ENCODE measurements at places on chromosomes 5 and 9.

- DNase-seq = no peak
Measured at GRCh38 chr5:179905161-179905560, 2.5 kb downstream of the TBC1D9B start.

GRCh38 chr9:89444274-89444673, 53.6 kb downstream of the SEMA4D start:
- no peak for DNase-seq

DNA sequence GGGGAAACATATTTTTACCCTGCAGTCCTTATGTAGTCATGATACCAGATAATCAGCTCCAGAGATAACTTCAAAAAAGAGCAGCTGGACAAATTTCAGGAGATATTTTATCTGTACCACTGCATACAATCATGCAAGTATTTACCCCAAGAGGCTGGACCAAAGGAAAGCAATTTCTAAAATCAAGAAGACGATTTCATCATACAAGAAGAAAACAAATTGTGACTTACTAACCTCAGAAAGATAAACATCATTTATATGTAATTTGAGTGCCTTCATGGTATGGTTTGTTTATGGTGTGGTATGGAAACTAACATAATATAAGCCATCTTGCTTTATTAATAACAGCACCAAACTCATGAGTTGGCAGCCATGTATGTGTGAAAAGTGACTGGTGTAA, 603.6 kb downstream of the PSAT1 start:
- DNase-seq = no peak

- no peak for DNase-seq
Measured at GRCh38 chr9:120571443-120572257, 8.3 kb downstream of the CDK5RAP2 start.

DNA sequence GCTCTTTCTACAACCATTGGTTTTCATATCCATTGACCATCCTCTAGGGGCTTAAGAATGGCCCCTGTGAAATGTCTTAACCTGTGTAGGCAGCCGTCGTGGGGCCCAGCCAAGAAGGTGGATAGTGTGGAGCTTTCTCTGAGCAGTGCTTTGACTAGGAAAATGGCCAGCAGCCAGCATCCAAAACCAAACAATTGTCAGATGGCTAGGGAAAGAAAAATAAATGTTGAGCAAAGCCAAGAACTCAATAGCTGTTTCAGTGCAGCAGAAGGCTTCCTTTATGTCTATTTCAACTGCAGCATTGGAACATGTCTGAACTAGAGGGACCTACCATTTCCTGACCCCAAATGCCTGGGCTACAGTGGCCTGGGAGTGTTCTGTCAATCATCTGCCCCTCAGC, 374.9 kb downstream of the TLE4 start:
- no peak for DNase-seq

DNA sequence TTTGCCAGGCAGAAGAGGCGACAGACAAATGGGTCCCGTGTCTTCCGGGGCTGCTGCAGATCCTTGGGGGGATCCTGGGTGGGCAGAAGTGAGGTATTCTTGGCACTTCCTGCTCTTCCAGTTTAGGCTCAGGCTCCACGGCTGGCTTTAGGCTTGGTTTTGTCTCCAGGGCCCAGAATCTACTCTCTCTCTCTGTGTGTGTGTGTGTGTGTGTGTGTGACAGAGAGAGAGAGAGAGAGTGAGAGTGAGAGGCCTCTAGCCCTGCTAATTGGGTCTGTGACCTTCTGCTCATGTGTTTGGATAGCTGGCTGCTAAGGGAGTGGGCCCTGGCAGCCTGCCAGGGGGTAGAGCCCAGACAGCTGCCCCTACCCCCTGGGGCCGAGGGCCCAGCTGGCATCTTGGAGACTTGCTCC, 39.3 kb downstream of the CRB2 start:
- no peak for DNase-seq

DNA sequence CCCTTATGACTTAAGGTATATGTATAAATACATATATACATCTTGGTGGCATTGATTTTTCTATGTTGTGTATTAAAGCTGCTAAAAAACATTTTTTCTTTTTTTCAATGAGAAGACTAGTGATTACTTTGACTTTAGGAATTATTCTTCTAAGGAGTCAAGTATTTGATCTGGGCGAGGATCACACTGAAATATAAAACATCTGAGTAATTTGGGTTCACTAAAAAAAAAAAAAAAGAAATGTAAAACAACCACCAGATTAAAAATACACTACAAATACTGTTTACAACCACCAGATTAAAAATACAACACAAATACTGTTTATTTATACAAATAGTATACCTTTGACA, 9.0 kb downstream of the UBAP1 start:
- no peak for DNase-seq

GRCh38 chr5:74085186-74085585, 459.2 kb downstream of the ARHGEF28 start:
- DNase-seq = no peak

GRCh38 chr9:17019398-17019797, 115.4 kb upstream of the CNTLN start:
- DNase-seq = no peak

DNA sequence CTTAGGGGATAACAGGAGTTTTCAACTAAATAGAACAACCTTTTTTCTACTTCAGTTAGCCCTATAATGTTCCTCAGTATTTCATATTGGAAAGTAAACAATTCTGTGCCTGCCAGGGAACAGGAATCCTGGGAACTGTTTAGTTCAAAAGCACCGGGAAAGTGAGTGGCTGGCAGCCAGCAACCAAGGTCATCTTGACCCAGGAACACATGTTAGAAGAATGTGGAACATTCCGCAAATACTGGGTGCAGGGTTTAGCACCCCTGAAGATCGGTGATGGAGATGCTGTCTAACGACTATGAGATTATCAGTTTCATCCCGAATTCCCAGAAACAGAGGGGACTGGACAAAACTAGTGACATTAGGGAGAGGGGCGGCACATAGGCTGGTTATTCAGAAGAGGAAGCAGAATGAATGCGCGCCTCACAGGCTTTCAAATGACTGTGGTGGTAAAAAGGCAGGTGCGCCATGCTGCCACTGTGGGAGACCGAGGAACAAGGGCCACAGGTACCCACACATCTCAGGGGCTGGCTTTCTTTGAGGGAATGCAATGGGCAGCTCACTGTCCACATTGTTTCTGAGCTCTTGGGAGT, 51.2 kb downstream of the IPPK start:
- DNase-seq = no peak

DNA sequence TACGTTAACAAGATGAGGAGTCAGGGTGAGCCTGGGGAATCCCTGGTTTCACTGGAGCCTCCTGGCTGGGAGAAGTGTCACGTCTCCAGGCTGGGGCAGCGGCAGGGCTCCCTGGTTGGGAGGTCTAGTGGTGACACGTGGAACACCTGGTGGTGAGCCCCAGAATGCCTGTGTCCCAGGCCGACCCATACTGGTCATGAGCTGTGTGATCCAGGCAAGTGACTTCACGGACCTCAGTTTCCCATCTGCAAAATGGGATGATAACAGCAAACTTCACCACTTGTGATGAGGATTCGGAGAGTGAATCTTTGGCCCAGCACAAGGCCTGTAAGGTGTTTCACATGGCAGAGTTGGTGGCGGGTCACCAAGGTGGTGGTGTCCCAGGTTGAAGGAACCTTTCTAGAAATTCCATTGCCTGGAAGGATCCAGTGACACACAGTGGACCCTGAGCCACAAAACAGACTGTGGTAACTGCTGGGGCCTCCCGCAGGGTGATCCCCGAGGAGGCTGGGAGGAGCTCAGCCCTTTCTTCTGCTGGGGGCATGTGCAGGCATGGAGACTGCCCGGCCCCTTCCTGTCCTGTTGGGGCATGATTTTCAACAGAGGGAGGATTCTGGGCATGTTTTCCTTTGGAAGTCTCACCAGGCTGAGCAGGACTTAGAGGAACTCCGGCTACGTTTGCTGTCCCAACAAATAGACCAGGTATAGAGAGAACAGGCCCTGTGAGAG, 153.9 kb upstream of the IER5L start:
- no peak for DNase-seq

DNA sequence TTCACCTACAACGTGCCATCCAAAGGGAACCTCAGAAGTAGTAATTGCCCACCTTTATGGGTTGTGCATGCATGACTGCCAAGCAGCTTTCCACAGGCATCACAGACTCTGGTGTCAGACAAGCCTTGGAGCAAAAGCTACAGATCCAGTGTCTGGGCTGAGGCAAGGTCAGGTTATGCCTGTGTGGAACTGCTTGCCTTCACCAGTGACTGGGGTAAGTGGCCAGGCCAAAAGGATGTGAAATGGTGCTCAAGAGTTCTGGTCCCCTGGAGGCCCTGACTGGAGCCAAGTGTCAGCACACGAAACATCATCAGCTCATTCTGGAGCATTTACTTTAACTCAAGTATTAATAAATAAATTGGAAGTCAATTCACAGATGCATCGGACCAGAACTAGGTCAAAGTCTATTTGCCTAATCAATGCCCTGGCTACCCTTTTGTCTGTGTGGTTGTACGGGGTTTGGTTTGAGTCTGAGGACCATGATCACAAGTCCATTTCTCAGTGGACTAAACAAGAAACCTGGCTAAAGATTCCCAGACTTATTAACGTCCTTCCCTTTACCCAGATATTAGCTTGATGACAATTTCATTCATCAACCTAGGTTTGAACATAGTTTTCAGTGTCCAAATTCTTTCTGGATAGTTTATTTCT, 41.5 kb upstream of the ZBED3 start:
- no peak for DNase-seq

DNA sequence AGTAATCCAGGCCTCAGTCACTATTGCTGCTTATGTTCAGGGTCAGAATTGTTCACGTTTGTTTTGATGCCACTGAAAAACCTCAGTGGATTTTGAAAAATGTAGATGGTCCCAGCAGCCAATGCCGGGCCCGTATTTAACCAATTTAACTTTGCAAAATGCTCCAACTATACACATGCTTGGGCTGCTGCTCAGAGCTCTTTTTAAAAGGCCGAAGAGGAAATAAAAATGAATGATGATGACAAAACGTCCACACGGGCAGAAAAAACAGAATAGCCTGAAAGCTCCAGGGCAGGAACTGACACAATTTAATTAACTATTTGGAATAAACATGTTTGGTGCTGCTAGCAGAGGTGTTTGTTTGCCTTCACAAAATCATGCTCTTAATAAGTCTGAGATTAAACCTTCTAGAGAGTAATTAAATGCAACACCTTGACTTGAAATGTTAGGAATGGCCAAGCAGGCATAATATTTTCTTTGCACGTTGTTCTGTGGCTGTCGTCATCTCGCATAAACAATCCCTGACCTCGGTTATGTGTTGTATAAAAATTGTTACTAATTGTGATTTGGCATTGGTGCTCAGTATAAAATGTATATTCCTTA, 152.7 kb downstream of the SLIT3 start:
- no peak for DNase-seq

GRCh38 chr5:36741128-36741527, 134.7 kb downstream of the SLC1A3 start:
- DNase-seq = no peak

GRCh38 chr9:3386753-3387152, 139.0 kb downstream of the RFX3 start:
- no peak for DNase-seq

- no peak for DNase-seq
Measured at GRCh38 chr5:72523960-72524582, 16.9 kb upstream of the ZNF366 start.

GRCh38 chr5:91158011-91158410, 225.1 kb downstream of the ARRDC3 start:
- DNase-seq = no peak

- DNase-seq = no peak
Measured at GRCh38 chr9:90062982-90063381, 458.2 kb downstream of the GADD45G start.

- no peak for DNase-seq
Measured at GRCh38 chr9:81565609-81566008, 123.7 kb downstream of the TLE1 start.

DNA sequence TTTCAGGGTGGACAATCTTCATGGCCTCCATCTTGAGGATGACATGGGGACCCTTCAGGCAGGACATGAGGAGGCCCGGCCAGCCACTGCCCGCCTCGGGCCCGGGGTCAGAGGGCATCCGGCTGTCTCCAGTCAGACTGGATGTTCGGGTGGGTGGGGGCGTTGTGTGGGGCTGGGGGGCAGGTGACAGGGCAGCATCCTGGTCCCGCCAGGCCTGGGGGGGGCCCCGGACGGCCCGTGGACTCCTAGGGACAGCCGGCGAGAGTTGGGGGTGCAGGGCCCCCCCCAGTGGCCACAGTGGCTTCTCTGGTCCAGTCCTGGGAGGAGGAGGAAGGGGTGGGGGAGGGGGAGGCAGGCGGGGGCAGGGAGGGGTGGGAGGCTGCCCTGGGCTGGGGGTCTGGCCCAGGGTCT, 940 bp downstream of the RNF208 start:
- DNase-seq = no peak

- DNase-seq = peak; percentile 8
Measured at GRCh38 chr9:214648-215493, at the start of gene DOCK8. TSS of gene DOCK8 (plus strand) at chr9:214865. CDS start at chr9:214977, 112 bp downstream.

DNA sequence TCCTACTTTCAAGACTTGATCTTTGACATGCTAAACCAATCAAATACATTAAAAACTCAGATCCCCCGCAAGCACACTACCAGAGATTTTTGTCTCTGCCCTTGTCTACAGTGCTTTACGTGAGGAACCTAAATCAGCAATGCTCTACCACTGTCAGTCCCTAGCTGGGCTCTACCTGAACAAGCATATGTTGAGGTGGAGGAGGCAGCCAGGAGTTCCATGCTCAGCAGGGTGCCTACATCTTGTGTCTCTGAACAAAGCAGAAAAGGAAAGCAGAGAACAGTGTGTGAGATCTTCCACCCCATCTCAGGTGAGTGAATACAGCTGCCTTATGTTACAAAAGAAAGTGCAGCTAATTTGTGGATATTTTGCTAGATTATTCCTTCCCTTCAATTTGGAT, 255.0 kb downstream of the NDUFS4 start:
- no peak for DNase-seq

- DNase-seq = no peak
Measured at GRCh38 chr9:121744002-121744686, 92.7 kb downstream of the DAB2IP start.

DNA sequence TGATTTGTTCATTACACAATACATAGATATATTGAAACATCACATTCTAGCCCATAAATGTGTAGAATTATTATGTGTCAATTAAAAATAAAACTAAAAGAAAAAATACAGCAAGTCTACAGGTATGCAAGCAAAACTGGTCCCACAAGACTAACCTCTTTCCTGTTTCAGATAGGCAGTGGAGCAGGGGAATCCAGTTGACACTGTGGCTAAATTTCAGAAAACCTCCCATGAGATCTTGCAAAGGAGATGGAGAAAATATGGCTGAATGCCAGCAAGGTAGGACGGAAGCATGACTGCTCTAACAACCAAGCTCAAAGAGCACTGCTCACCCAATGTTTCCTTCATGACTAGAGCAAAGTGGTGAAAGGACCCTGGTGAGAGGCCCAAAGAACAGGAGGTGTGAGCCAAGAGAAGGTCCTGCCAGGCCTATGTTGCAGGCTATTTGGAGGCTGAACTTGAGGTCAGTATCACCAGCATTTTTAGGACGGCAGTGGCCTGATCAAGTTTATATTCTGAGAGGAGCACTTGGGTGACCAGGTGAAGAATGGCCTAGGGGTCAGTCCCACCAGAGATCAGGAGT, 1.1 kb upstream of the SH3TC2 start:
- no peak for DNase-seq

DNA sequence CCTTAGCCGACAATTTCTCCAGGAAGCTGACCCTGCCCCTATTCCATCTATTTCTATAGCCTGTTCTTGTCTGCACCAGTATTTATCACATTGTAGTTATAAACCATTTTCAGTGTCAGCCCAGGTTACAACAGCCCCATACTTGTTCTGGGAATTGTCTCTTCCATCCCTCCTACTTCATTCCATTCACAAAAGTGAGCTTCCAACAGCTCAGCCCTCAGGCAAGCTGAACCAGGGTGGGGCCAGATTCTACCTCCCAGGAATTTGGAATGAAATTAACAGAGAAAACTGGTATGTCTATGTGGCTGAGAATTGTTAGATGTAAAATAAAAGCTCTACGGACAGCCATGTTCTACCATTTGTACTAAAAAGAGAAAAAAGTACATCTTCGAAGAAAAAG, 36.1 kb downstream of the STRBP start:
- no peak for DNase-seq

All from activated CD8-positive, alpha-beta memory T cell treated with anti-CD3 and anti-CD28 coated beads for 1 hour (primary cell).